ENCODE measurements at places on chromosomes 3 and 15. TPM values are rescaled to one million over a fixed set of nuclear protein-coding genes. Genes with fewer than 3 reads are reported as not detected.

Gene NEO1
- 16.9 TPM for total RNA-seq

Gene GHSR
- total RNA-seq: not detected

Gene LTF
- 3.0 TPM for total RNA-seq

Gene ATP8B4
- 15.8 TPM for total RNA-seq

Gene IGSF11
- not detected for total RNA-seq

Gene STXBP5L
- total RNA-seq: not detected

Gene TERC
- 195 TPM for total RNA-seq

Gene IQCF5
- not detected for total RNA-seq

Gene LRRC2
- total RNA-seq: 2.0 TPM

Gene MINAR1
- total RNA-seq: 0.46 TPM

Gene ZDHHC23
- 4.8 TPM for total RNA-seq

GRCh38 chr3:57715686-57716085 is 22.8 kb upstream of the DENND6A start:
- DNase-seq: no peak

GRCh38 chr15:73495181-73495580 is 52.2 kb downstream of the REC114 start:
- no peak for DNase-seq

DNA sequence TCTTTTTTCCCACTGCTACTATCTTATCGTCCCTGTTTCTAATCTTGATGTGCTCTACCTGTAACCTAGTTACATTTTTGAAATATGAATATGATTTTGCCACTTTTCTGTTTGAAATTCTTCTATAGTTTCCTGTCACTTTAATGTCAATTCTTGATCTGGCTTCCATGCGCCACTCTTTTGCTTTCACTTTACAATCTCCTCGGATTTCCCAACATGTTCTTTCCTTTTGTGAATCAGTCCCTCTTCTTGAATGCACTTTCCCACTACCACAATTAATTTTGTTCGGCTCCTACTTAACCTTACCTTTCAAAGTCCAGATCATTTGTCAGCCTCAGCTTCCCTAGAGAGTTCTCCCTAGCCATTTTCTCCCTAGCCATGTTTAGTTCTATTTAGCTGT is 8.3 kb downstream of the TIMMDC1 start:
- DNase-seq: no peak

DNA sequence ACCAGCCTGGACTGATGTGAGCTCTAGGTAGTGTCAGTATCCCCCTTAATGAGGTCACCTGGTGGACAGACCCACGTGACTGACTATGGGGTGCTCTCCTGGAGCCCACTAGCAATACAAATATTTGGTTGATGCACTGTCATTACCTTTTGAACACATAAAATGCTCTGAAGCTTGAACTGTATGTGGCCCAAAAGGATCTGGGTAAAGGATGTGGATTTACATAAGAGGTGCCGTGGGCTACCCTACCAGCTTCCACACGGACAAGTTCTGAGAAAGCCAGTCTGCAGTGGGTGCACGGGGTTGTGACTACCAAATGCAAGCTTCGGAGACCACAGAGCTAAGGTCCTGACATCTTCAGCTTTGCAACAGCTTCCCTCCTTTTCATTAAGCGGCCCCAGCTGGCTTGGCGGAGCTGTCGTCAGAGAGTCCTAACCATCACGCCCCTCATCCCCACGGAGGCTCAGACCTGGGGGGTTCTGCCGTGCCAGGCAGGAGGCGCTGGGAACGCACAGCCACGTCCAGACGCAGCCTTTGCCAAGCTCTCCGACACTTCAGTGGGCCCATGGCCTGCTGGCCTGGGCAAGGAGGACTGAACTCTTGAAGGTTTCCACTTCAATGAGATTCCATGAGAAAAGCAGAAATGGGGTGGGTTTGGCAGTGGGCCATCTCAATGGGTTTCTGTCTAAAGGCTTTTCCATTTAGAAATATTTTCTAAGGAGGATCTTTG is 228.3 kb downstream of the ADAMTS17 start:
- DNase-seq: no peak

DNA sequence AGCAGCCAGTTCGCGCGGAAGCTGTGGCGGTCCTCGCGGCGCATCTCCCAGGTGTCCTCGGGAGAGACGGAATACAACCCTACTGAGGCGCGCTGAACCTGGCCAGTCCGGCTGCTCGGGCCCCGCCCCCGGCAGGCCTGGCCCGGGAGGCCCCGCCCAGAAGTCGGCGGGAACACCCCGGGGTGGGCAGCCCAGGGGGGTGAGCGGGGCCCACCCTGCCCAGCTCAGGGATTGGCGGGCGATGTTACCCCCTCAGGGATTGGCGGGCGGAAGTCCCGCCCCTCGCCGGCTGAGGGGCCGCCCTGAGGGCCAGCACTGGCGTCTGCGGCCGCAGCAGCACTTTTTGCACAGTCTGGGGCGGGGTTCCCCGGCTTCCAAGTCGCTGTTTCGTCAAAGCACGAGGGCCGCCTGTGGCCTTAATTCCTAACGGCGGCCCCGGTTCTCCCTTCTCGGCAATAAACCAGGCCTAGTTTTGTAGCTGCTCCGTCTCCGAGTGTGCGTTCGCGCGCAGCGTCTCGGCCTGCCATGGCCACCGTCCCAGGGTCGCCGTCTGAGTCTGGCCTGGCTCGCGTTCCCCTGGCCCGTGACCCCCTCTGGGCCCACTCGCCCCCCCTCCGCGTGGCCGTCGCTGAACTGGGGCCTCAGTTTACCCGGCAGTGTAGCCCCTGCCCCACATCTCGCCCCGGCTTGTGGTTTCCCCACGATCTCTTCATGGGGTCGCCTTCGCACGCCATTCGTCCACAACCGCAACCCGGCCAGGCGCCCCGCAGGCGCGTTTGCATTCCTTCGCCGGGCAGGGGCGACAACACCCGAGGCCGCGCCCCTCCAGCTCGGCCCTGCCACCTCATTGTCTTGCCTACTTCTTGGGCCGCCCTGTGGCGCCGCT is 30.0 kb downstream of the NBEAL2 start:
- peak; percentile 36 for DNase-seq

GRCh38 chr3:183583331-183584245 is 28.1 kb upstream of the KLHL6 start:
- no peak for DNase-seq

GRCh38 chr15:44536302-44536961 is 515 bp upstream of the EIF3J start:
- peak; percentile 51 for DNase-seq

DNA sequence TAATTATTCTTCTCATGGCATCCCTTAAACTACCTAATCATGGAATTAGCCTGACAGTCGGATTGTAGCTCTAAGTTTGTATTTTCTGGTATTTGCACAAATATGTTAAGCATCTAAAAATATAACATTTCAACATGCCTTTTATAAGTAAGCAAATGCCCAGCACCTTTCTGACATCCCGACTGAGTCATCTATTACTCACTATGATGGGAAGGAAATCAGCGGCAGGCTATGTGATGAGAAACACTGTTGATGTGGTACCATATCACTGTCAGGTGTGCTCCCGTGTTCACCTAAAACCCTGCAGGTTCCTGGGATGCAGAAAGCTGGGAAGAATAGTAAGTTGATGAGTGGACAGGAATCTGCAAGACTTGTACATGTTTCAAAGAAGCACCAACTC is 367.8 kb upstream of the IL12A start:
- no peak for DNase-seq

DNA sequence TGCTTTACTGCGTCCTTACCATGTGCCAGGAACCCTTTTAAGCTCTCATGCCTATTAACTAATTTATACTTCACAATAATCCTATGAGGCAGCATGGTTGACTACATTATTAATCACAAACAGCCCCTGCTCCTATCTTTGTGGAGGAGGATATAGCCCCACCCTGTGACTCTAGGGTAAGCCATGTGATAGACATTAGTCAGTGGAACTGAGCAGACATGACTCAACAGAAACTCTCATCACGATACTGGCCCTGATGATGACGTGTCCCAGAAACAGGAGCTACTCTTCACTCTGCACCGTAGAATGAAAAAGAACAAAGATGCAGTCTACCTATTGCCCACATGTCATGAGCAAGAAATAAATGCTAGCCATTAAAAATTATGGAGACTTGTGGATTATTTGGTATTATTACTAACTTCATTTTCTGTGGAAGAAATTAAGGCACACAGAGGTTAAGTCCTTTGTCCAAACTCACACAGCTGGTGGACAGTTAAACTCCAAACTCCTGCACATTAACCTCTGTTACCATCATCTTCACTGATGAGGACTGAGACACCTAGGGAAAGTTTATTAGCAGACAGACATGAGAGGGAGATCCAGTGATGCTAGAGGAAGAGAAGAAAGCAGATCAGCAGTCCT is 51.2 kb downstream of the CFAP20DC start:
- DNase-seq: no peak

- no peak for DNase-seq
Observed at GRCh38 chr3:117400303-117400702, 690.7 kb downstream of the TUSC7 start.

GRCh38 chr3:13647298-13648059 is 98.6 kb downstream of the FBLN2 start:
- DNase-seq: no peak

DNA sequence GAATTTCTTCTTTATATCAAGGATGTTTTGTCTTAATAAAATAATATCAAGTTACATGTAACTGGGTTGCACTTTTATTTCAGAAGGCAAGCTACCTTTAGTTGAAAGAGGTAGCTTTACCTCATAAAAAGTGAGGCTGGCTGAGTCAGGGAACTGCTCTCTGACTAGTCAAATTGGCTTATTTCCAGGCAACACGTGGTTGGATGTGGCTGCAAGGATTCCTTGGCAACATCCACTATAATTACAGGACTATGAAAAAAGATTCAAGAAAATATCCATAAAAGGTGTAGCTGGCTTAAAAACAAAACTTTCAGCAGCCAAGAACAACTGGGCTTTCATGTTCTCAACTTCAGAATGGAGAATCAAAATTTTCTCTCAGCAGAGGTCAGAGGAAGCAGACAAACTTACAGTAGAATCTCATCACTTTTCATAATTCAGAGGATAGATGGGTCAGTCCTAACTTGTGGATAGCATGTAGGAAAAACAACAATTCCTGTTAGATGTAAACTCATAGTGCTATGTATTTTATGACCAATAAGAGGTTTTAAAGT is 779.1 kb downstream of the MECOM start:
- no peak for DNase-seq

DNA sequence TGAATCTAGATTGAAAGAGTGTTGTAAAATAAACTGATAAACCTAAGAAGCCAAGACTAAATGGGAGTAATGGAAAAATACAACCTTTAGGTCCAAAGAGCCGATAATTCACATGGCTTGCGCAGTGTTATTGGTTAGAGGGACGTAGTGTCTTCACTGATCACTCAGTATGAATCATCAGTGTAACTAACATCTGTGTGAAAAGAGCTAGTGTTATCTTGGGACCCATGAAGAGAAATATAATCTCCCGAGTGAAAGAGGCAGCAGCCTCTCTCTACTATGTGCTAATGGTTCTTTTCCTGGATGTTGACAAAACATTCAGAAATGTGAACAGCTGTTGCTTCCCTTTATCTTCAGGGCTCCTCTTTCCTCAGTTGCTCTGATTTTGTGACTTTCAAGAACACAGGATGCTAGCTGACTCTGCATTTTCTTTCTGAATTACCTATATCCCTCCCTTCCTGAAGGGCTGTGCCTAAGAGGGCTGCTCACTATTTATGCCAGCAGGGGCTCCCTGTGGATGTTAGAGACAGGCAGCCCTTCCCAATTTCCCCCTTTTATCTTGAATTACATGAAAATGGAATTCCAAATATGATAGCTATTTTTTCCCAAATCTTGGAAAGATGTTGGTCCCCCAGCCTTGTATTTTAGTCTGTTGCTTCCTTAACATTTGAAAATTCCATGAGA is 128.8 kb downstream of the GRM7 start:
- DNase-seq: no peak

- no peak for DNase-seq
Observed at GRCh38 chr3:167289435-167289834, 90.7 kb downstream of the ZBBX start.

- DNase-seq: no peak
Observed at GRCh38 chr15:68994981-68995761, 19.3 kb upstream of the NOX5 start.

DNA sequence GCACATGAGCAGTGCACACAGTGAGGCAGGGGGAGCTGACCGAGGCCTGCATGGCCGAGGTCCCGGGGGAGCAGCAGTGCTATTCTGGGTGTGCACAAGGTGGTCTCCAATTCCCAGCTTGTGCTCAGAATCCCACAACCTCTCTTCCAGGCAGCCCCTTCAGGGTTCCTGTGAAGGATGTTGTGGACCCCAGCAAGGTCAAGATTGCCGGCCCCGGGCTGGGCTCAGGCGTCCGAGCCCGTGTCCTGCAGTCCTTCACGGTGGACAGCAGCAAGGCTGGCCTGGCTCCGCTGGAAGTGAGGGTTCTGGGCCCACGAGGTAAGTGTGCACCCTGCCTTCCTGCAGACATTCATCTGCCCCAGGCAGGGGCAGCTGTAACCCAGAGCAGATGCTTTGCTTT is 80.2 kb downstream of the DNASE1L3 start:
- DNase-seq: no peak

DNA sequence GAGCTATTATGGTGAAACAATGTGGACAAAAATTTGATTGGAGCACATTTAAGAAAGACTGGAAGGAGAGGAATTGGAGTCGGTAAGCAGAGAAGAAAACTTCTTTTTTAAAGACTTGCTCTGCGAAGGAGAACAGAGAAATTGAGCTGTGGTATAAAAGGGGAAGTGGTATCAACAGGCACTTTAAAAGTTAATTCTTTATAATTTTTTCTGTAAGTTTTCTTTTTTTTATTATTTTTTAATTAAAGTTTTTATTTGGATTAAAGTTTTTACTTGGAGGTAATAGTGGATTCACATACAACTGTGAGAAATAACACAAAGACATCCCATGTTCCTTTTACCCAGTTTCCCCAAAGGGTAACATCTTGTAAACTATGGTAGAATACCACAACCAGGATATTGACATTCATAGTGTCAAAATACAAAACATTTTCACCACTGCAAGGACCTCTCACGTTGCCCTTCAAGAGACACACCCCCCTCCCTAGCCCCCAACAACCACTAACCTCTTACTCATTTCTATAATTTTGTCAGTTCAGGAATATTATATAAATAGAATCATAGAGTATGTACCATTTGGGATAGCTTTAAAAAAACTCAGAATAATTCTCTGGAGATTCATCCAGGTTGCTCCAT is 33.8 kb upstream of the XIRP1 start:
- no peak for DNase-seq

GRCh38 chr15:98712845-98713584 is 64.7 kb downstream of the IGF1R start:
- no peak for DNase-seq

DNA sequence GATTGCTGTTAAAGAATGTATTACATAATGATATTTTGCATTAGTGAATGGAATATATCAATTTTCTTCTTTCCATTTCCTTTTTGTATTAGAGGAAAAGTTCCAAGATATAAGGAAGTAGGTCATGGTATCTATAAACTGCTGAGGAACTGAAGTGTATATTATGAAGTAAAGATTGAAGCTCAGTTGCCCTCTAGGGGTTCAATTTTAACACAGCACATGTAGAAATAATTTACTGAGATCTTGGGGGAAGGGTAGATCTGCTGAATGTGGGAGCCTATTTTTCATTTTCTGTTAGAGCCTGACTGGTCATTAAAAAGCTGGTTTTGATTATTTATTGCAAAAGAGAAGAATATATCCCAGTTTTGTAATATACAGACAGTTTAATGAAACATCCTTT is 45.2 kb downstream of the CMC1 start:
- DNase-seq: no peak

DNA sequence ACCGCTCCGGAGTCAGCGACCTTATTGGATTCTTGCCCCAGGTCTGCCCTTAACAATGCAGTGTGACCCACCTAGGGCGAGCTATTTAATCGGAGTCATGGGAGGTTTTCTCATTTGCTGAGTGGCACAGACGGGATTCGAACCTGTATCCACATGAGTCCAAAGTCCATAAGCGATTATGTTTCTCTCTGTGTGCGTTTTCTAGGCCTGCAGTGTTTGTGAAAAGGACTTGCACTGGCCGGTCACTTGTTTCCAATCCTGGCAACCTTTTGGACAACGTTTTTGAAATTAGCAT is 691 bp upstream of the HDGFL3 start:
- DNase-seq: no peak
